ENCODE measurements at places on chromosomes 1 and 21. TPM values are rescaled to one million over a fixed set of nuclear protein-coding genes. Genes with fewer than 3 reads are reported as not detected.

The BTBD19 gene
- 45.4 TPM for total RNA-seq

The IFNLR1 gene
- total RNA-seq = 2.8 TPM

The KRTAP10-3 gene
- not detected for total RNA-seq

The DMBX1 gene
- not detected for total RNA-seq

The RAB42 gene
- total RNA-seq = not detected

The TSTD1 gene
- total RNA-seq = 61.3 TPM

DNA sequence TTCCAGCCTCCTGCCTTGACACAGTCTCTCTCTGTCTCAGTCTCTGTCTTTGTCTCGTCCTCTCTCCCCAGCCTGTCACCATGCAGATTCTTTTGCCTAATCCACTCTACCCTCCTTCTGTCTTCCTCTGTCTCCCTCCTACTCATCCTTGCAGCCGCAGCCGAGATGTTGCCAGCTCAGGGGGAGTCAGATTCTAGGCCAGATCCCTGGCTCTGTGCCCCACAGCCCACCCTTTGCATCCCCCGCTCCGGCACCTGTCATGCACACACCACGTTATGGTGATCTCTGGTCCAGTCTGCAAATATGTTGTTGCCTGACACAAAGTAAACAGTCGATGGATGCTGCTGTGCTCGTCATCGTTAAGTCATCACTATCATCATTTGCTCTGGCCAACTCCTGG is 35.5 kb upstream of the IGSF21 start:
- H3K27me3 ChIP-seq = no peaks in the 10 kb centered on the region
- no peaks in the 10 kb centered on the region for H3K4me1 ChIP-seq
- H3K4me3 ChIP-seq = no peak overlapping the region
- H3K36me3 ChIP-seq = no peaks in the 10 kb centered on the region

- peak overlapping the region; percentile 78 for H3K4me3 ChIP-seq
- no peaks in the 10 kb centered on the region for H3K27me3 ChIP-seq
Measured at GRCh38 chr1:84090447-84091245, 53.4 kb upstream of the PRKACB start.

DNA sequence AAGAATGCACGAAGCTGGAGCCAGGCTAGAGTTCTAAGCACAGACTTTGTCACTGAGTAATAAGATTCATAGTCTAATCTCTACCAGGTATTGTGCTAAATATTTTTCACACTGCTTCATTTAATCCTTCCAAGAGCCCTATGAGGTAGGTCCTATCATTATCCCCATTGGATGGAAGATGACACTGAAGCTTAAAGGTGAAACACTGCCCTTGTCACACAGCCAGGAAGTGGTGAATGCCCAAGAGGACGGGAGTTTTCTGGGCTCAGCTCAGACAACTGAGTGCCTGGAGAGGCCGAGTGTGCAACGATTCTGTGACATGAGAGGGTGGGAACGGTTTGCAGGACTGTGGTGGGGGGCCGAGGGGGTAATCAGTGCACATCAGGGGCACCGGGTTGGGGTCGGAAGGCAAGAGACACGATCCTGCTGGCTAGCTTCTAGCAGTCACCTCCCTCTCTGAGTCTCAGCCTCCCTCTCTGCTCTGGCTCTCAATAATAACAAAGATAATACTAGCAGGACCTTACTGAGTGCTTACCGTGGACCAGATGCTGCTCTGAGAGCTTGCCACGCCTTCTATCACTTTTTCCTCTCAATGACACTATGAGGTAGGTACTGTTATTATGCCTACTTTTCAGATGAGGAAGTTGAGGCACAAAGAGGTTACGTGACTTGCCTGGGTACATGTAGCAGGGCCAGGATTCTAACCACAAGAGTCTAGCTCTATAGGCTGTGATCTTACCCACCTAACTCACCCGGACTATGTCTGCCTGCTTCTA is 12.4 kb downstream of the KCNQ4 start:
- no peaks in the 10 kb centered on the region for H3K27me3 ChIP-seq
- no peaks in the 10 kb centered on the region for H3K36me3 ChIP-seq
- no peak for DNase-seq
- no peak overlapping the region for H3K27ac ChIP-seq

GRCh38 chr1:171954361-171954760 is 113.1 kb downstream of the DNM3 start:
- H3K27ac ChIP-seq = no peak overlapping the region
- no peak overlapping the region for H3K4me3 ChIP-seq
- no peak for DNase-seq
- no peaks in the 10 kb centered on the region for H3K4me1 ChIP-seq
- H3K27me3 ChIP-seq = peaks cover 6% of the 10 kb centered on the region
- no peaks in the 10 kb centered on the region for H3K36me3 ChIP-seq

DNA sequence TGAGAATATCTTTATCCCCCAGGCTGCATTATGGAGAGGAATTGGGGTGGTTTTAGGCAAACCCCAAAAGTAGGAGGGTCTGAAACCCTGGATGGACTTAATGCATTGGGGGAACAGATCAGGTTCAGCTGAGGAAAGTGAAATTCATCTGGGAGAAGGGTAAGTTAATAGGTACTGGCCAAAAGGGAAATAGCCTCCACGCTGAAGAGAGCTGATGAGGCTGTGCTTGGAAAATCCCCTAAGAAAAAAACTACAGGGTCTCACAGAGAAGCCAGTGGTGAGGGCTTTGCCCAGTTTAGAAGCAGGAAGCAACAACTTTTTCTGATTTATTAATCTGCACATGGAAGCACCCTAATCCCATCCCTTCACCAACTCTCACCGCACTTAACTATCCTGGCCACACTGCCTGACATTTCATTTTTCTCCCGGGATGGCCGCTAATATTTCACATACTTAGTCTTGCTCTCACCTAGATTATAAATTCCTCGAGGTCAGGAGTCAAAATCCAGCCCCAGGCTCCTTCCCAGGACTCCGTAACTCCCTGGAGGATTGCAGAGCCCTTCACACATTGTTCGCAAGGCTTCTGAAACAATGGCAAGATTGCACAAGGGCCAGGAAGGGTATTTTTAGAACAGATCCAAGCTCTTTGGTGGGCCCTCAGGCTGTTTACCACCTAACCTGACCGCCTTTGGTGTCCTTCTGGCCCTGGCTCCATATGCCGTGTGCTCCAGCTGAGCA is 60.9 kb upstream of the TARBP1 start:
- H3K4me1 ChIP-seq = peaks cover 8% of the 10 kb centered on the region
- DNase-seq = no peak
- no peaks in the 10 kb centered on the region for H3K27me3 ChIP-seq
- no peaks in the 10 kb centered on the region for H3K36me3 ChIP-seq
- no peak overlapping the region for H3K4me3 ChIP-seq

- no peak overlapping the region for H3K4me3 ChIP-seq
- no peaks in the 10 kb centered on the region for H3K36me3 ChIP-seq
- no peaks in the 10 kb centered on the region for H3K27me3 ChIP-seq
- H3K4me1 ChIP-seq = no peaks in the 10 kb centered on the region
Measured at GRCh38 chr21:29149808-29150425, 19.5 kb downstream of the MAP3K7CL start.
